ENCODE measurements at places on chromosomes 7 and 10.

GRCh38 chr10:79434821-79435251 is 10.6 kb downstream of the ZCCHC24 start:
- DNase-seq = no peak

- no peak for DNase-seq
Observed at GRCh38 chr7:84161398-84161797, 33.2 kb downstream of the SEMA3A start.

GRCh38 chr7:35695473-35695850 is 527 bp upstream of the HERPUD2 start:
- no peak for DNase-seq

DNA sequence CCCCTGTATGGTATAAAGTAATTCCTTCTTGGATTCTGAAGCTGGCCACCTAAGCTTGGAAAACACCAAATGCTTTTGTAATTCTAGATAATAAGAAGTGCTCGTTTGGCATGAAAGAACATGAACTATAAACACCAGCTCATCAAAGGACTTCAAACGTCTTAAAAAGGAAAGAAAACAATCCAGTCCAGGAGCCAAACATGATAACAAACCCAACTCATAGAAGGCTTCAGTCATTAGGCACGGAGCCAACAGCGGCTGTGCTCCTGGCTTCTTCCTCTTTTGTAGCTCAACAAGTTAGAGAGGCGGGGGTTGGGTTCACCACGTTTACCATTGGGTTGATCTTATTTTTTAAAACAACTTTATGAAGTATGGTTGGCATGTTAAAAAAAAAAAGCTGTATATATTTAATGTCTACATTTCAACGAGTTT is 56.4 kb upstream of the ECHDC3 start:
- no peak for DNase-seq

GRCh38 chr10:44366941-44367630 is 17.8 kb downstream of the CXCL12 start:
- DNase-seq = no peak

DNA sequence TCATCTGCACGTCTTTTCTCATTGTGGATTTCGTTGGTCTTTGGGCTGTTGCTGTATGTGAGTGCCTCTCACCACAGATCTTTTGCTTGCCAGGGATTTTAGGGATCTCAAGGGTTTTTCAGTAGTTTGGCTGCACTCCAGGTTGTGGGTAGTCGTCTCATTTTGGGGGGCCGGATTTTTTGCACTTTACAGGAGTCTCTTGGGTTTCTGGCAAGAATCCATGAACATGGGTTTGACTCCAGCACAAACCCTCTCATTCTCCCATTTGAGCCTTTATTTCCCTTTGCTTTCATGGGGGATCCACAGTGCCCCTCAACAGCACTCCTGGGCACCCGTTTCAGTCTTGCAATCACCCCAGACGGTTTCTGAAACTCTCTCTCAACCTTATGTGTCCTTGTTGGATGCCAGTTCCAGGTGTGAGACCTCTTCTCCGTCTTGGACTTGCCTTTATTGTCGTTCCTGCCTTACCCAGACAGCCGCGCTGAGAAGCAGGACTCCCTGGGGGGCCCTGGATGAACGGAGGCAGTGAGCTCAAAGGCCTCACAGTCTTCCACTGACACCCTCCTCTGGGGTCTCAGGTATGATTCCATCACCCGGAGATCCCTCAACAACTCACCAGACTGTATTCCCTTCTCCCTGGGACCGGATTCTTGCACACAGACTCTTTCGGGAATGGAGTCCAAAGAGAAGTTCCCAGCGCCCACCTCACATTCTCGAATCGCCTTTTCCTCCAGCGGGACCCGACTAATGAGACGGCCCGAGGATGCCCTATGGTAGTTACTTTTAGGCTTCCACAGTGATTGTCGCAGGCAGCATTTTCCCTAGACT is 18.8 kb upstream of the ZNF273 start:
- DNase-seq = no peak

DNA sequence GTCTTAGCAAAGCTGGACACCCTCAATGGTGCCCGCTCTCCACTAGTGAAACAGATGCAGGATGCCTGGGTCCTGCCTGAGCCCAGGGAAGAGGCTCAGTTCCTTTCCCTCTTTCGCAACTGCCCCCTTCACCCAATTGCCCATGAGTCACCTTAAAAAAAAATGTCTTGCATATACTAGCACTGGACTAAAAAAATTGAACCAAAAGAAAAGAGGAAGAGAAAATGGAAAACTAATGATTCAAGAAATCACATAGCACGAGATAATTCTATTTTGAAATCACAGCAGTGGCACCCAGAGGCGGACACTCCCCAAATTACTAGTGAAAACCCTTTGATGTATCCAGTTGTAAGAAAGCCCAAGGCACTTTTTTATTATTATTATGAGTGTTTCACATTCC is 972.5 kb downstream of the LRMDA start:
- DNase-seq = no peak

- DNase-seq = no peak
Observed at GRCh38 chr10:124232686-124233545, 139.5 kb upstream of the CHST15 start.

DNA sequence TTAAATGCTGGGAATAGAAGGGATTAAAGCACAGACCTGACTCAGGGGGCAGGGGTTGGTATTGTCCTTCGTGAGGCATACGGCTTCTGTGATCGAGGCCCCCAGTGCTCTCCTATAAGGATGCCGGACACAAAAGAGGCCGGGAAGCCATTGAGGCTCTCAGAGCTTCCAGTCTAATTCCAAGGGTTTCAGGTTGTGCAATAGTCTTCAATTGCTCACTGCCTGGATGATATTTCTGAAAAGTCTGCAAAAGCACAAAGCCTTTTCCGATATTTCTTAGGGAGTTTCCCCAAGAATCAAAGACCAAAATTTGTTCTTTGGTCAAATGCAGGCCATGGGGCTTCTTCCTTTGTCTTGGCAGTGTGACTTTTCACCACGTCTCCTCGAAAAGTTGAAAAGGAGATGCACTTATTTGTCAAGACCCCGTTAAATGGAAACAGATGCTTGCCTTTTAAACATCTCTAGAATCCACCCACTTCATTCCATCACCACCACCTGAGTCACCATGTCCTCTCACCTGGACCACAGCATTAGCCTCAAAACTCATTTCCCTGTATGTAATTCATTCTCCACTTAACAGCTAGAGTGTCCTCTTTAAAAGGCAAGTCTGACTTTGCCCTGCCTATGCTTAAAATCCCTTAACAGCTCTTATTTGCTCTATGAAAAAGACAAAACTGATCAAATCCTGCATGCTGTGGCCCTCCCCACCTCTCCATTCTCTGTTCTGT is 134.8 kb upstream of the NAMPT start:
- DNase-seq = no peak

Data from activated naive CD8-positive, alpha-beta T cell treated with anti-CD3 and anti-CD28 coated beads, Interleukin-2, amount 50 U/mL, for 16 hours (primary cell).